ENCODE measurements at places on chromosomes 16 and 17. TPM values are rescaled to one million over a fixed set of nuclear protein-coding genes. Genes with fewer than 3 reads are reported as not detected.

DNA sequence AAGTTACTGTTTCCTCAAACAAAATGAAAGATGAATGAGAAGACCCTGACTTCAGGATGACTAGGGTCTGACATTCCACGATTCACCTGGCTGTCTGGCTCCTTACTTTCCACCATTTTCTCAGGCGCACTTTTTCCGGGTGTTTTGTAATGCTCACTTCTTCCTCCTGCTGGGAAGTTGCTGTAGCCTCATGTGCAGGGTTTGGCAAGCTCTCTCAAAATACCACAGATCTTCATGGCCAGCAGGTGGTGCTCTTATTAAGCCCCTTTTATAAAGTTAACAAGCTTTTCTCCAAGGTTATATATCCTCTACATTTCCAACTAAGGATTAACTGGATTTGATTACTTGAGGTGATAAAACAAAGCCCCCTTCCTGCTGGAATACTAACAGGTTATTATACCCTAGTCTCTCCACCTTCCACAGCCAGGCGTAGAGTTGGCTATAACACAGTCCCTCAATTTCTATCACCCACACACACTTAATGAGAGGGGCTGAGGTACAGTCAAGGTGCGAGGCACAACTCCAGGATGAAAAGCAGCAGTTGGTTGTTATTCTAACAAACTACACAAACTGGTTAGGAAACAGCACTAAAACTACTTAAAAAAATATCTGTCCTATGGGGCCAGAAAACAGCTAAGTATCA, 45.4 kb downstream of the STH start:
- no peak for DNase-seq

DNA sequence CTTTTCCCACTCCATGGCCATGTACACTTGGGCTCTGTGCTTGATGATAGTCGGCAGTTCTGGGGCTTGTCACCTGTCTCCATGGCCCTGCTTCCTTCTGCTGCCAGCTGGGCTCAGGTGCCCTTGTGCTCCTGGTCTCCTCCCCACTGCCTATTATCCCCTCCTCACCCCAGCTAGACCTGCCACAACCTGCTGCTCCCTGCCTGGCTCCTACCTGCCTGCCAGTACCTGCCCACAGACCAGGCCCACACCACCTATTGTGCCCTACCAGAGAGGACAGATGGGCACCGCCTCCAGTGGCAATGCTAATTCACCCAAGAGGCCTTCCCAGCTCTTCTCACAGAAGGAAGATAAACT, 538 bp upstream of the RAPGEFL1 start:
- DNase-seq: no peak

GRCh38 chr17:41689497-41690299, 1.0 kb downstream of the EIF1 start:
- no peak for DNase-seq

- DNase-seq: no peak
These were observed 1.2 kb downstream of the DDX5 start for GRCh38 chr17:64504769-64505339.

DNA sequence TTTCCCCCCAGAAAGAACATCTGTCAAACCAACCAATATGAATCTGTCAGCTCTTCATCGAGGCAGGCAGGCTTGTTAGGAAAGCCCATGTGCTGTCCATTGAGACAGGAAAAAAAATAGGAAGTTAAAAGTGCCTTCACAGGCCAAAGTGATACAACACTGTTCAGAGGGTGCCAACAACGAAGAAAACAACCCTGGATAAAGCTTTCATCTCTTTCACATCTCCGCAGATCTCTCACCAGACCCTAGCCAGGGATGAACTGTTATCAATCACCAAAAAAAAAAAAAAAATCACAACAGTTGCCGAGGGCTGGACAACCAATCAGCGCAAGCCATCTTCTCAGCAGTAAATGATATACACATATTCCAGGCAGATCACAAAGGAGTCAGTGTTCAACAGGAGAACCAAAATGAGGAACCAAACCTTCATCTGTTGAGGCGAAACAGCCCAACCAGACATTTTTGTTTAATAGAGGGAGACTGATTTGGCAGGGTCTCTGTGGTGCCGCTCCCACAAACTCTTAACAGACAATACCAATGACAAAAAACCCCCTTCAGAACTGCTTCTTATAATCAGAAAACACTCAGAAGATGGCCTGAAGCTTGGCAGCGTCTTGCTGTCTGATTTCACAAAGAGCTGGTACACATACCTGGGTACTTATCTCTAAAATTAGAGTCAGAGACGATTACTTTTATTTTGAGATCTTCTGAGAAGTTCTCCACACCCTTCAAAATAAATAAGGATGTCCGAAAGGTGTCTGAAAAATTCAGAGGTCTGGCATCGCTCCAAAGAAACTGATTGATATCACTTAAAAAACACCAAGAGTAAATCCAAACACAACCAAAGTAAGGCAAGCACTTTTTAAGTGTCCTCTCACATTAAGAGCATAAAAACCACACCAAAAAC, 1.8 kb downstream of the MAP3K14 start:
- no peak for DNase-seq

DNA sequence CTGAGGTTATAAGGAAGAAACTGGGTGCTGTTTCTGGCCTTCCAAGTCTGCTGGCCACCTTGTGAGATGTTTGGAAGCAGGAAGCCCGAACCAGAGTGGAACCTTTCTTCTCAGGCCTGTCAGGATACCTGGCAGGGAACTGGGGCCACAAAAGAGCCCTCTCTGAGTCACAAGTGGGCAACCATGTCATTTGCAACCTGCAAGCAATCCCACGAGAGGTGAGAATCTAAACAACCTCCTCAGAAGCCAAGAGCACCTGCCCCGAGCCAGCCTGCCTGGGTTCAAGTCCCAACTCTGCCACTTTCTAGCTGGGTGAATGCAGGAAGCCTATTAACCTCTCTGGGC, 3.3 kb downstream of the COTL1 start:
- no peak for DNase-seq

- no peak for DNase-seq
These were observed 14.4 kb downstream of the THUMPD1 start for GRCh38 chr16:20727181-20727580.

GRCh38 chr17:44967026-44967906, 837 bp downstream of the C1QL1 start:
- no peak for DNase-seq

The VPS35L gene
- 33.4 TPM for total RNA-seq

The KRTAP4-3 gene
- total RNA-seq: not detected

The FOXN1 gene
- total RNA-seq: not detected

The NPIPB8 gene
- total RNA-seq: not detected

The FAM171A2 gene
- 0.22 TPM for total RNA-seq

The GDPD1 gene
- 0.25 TPM for total RNA-seq

The CRHR1 gene
- not detected for total RNA-seq

The PYCARD gene
- 3.1 TPM for total RNA-seq

The B4GALNT2 gene
- total RNA-seq: not detected

Data from psoas muscle (tissue), 8 donors.